ENCODE measurements at places on chromosomes 4 and X.

- no peak for DNase-seq
Observed at GRCh38 chr4:156837625-156838345, 133.8 kb downstream of the PDGFC start.

GRCh38 chr4:6475492-6476020 is 3.1 kb upstream of the PPP2R2C start:
- DNase-seq, result no peak

GRCh38 chr4:54090804-54091623 is 8.9 kb upstream of the GSX2 start:
- peak; percentile 28 for DNase-seq

- DNase-seq, result no peak
Observed at GRCh38 chr4:175530655-175531054, 281.4 kb downstream of the GPM6A start.

- DNase-seq, result no peak
Observed at GRCh38 chr4:151143162-151143561, 43.7 kb downstream of the RPS3A start.

DNA sequence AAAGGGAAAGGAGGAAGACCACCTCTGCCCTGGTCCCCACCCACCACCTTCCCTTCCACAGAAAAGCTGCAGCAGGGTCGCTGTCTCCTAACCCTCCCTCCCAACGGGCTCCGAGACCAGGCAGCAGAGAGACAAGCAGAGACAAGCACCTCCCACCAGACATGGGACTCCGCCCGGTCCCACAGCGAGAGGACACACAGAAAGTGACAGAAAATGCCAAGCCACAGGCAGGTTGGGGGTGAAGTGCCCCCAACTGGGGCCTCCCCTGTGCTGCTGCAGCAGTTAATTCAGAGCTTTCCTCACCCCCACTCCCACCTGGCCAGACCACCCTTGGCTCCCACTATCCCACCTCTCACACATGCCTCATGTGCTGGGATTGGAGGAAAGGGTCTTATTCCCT is 64.4 kb upstream of the AFAP1 start:
- no peak for DNase-seq

- DNase-seq, result no peak
Observed at GRCh38 chrX:18002791-18003190, 141.7 kb upstream of the RAI2 start.
